ENCODE measurements at places on chromosomes 6 and 20. TPM values are rescaled to one million over a fixed set of nuclear protein-coding genes. Genes with fewer than 3 reads are reported as not detected.

Gene MAD2L1BP
- total RNA-seq: 30.1 TPM

Gene BPIFB4
- total RNA-seq: not detected

Gene CFB
- 0.82 TPM for total RNA-seq

Gene MACROD2
- 0.14 TPM for total RNA-seq

Gene DDO
- not detected for total RNA-seq

Gene RIPOR3
- total RNA-seq: not detected

Gene COL21A1
- not detected for total RNA-seq

Gene KHDC1L
- not detected for total RNA-seq

Gene WFDC12
- total RNA-seq: not detected

Gene FLRT3
- total RNA-seq: not detected

Gene ZNF512B
- 11.6 TPM for total RNA-seq

Gene WFDC2
- total RNA-seq: not detected

Gene GSTA2
- total RNA-seq: not detected

Gene TREM2
- not detected for total RNA-seq

Gene ZC2HC1B
- total RNA-seq: not detected

Gene RBPJL
- not detected for total RNA-seq

Gene HTR1E
- total RNA-seq: not detected

Gene HSPA1L
- total RNA-seq: 1.5 TPM

Gene PDE10A
- not detected for total RNA-seq

Gene BPIFA1
- not detected for total RNA-seq

Gene PCSK2
- total RNA-seq: not detected

Gene ADGRF1
- total RNA-seq: not detected

Gene TSPO2
- total RNA-seq: not detected

Gene APCDD1L
- not detected for total RNA-seq

Gene BANF2
- total RNA-seq: not detected

Gene CALHM4
- total RNA-seq: not detected

Gene RSPO3
- total RNA-seq: not detected

Gene COL12A1
- 0.16 TPM for total RNA-seq

Gene ATP6V1G2
- total RNA-seq: 1.0 TPM

Gene CHRNA4
- total RNA-seq: not detected

Gene BTNL2
- total RNA-seq: not detected

Gene MCHR2
- total RNA-seq: not detected

Gene PPP2R5D
- total RNA-seq: 43.4 TPM

Gene CPNE5
- 1.2 TPM for total RNA-seq

Gene EPPIN
- total RNA-seq: not detected

Gene FAM8A1
- total RNA-seq: 4.0 TPM

Gene BMP5
- total RNA-seq: not detected

Gene LY6G6F
- total RNA-seq: not detected

Gene MYH7B
- 0.33 TPM for total RNA-seq

Gene RSPO4
- not detected for total RNA-seq

Gene SMIM26
- total RNA-seq: 61.1 TPM

Gene NAA20
- 118 TPM for total RNA-seq

Gene BTN1A1
- total RNA-seq: 0.14 TPM

Gene SLPI
- not detected for total RNA-seq

Gene CRISP1
- total RNA-seq: not detected

Gene CYP21A2
- total RNA-seq: not detected

Gene METTL24
- 0.26 TPM for total RNA-seq

Gene LIN28B
- not detected for total RNA-seq

Gene CPXM1
- total RNA-seq: 4.2 TPM

Gene KLHDC3
- 65.8 TPM for total RNA-seq

Gene LHFPL5
- not detected for total RNA-seq

Gene NOX3
- total RNA-seq: not detected

Gene UBE3D
- 8.2 TPM for total RNA-seq

Gene MATN4
- 0.64 TPM for total RNA-seq

Gene LY6G6C
- not detected for total RNA-seq

Data from activated naive CD8-positive, alpha-beta T cell treated with anti-CD3 and anti-CD28 coated beads for 36 hours (primary cell).